ENCODE measurements at places on chromosomes 13 and 19. TPM values are rescaled to one million over a fixed set of nuclear protein-coding genes. Genes with fewer than 3 reads are reported as not detected.

Gene PPFIA3
- 12.7 TPM for total RNA-seq

Gene SIAH3
- not detected for total RNA-seq

Gene DACH1
- 1.3 TPM for total RNA-seq

Gene CPAMD8
- 1.3 TPM for total RNA-seq

GRCh38 chr13:63457186-63457585, 2041.5 kb upstream of the PCDH20 start:
- DNase-seq, result no peak

GRCh38 chr13:39347926-39348901, 254.8 kb downstream of the LHFPL6 start:
- DNase-seq, result no peak

DNA sequence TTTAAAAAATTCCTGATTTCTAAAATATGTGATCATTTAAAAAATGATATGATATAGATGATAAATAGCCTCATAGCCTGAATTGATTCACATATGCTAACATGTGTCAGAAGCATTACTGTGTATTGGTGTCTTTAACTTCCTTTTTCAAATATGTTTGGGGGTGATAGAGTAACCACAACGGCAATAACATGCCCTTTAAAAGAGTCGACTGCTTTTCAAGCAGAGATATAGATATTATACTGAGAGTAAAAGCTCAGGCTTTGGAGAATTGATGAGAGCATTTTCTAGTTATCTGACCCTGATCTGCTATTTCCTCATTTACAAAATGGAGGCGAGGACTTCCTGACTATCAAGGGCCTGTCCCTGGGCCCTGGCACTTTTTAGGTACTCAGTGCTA, 260.5 kb downstream of the DCT start:
- no peak for DNase-seq

GRCh38 chr19:56139847-56140582, 1.1 kb upstream of the ZNF444 start:
- DNase-seq, result no peak

DNA sequence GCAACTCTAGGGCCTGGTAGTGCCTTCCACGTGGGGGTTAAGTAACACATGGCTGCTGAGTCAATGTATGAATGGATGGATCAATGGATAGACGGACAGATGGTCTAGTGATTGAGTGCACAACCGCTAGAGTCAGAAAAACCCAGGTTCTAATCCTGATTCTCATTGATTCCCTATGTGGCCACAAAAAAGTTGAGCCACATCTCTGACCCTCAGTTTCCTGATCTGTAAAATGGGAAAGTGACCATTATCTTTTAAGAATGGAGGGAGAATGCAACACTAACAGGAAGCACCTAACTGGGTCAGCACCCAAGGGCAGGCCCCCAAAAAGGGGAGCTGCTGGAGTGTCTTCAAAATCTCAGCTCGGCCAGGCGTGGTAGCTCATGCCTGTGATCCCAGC, 2.6 kb downstream of the SMIM7 start:
- DNase-seq, result no peak

- DNase-seq, result no peak
Measured at GRCh38 chr13:43411741-43412140, 375.0 kb downstream of the ENOX1 start.
